ENCODE measurements at places on chromosomes 4 and X. TPM values are rescaled to one million over a fixed set of nuclear protein-coding genes. Genes with fewer than 3 reads are reported as not detected.
A peak's percentile ranks its signal among the peaks of the same experiment; 100 is the strongest.

DNA sequence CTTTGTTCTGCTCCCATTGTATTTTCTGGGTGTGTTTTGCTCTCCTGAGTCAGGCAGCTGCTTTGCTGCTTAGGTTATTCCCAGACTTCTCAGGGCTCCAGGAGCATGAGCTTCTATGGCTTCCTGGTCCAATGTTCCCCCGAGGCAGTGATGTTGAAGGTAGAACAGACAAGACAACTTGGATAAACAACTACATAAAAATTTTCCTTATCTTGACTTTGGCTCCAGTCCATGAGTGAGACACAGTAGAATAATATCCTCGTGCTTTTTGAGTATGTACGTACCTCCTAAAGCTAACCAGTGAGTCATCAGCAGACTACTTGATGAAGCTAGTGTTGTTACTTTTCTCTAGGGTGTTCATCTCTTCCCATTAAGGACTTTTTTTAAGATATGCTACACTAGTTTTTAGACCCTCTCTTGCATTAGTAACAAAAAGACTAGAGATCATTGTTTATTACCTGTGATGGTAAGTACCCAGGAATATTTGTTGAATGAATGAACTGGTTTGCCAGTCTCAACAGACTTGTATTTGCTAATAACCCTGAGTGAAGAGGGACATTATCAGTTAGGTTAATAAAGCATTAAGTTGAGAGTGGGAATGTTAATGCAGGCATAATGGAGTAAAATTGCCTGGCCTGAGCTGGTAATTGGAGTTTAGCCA is 131.9 kb downstream of the FHIP1A start:
- DNase-seq: no peak

GRCh38 chr4:94517492-94517891 is 65.8 kb downstream of the PDLIM5 start:
- no peak for DNase-seq

GRCh38 chr4:107083-107443 is 17.2 kb upstream of the ZNF718 start:
- no peak for DNase-seq

- no peak for DNase-seq
Measured at GRCh38 chr4:161894014-161894413, 269.8 kb downstream of the FSTL5 start.

- DNase-seq: no peak
Measured at GRCh38 chr4:41624765-41625164, 86.8 kb downstream of the LIMCH1 start.

DNA sequence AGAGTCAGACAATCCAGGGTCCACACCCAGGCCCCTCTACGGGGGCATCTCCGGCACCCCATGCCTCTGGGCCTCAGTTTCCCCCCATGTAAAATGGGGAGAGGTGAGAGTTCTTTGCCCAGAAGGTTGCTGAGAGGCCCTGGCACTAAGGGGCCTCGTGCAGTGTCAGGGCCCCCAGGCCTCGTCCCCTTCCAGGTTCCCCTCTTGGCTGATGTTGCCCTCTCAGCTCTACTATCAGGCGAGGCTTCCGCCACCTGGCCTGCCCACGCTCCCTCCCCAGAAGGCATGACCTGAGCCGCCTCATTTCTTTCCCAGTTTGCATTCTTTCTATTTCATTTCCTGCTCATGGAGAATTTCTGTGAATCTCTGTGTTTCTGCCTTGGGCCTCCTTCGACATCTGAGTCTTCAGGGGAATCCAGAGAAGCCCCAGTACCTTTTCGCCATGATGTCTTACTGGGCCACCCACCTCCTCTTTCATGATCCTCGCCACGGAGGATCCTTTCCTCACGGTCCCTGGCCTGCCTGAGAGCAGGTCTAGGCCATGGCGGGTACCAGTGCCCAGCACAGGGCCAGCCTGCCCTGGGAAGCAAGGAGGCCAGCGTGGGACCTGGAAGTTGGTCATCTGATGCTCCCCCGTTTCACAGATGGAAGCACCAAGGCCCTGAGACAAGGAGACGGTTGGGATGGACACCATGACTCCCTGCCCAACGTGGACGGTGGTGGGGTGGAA is 21.9 kb upstream of the MRFAP1 start:
- DNase-seq: no peak

- DNase-seq: no peak
Measured at GRCh38 chr4:132646186-132646585, 502.9 kb upstream of the PCDH10 start.

DNA sequence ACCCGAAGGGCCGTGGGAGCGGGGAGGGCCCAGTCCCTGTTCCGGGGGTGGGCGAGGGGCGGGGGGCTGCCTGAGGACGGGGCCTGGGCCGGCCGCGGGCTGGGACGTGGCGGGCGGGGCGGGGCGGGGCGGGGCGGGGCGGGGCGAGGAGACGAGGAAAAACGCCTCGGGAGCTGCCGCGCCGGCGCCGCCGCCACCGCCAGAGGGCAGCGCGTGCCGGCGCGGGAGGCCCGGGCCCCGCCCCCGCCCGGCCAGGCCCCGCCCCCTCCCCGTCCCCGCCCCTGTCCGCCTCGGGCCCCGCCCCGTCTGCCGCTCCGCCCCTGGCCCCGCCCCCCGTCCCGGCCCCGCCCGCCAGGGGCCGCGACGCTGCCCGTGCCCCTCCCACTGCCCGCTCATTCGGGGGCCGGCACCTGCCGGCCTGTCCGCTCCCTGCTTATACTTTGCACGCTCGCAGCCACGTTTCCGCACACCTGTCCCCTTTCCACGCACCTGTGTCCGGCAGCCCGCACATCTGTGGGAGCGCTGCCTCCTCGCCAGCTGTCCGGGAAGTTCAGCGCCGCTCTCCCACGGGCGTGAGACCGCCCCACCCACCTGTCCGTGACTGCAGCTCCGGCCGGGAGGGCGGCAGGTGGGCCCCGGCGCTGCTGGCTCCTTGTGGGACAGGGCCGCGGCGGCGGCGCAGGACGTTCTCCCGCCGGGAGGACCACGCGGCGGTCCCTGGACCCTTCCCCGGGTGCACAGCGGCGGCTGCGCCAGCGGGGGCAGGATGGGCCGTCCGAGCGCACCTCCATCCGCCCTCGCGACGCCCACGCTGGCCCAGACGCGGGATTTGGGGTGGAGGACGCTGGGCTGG is 1.7 kb upstream of the FGFRL1 start:
- peak; percentile 82 for DNase-seq

- no peak for DNase-seq
Measured at GRCh38 chr4:152399246-152399645, 136.6 kb downstream of the FBXW7 start.

The NOP14 gene
- 10.5 TPM for total RNA-seq

The BGN gene
- total RNA-seq: 30.7 TPM

The KCND1 gene
- 1.1 TPM for total RNA-seq

The ADAMTS3 gene
- 0.25 TPM for total RNA-seq

Measured in liver (tissue), 10 donors.